Karpas-422 (cell line): ENCODE measurements at places on chromosomes 12 and 14. TPM values are rescaled to one million over a fixed set of nuclear protein-coding genes. Genes with fewer than 3 reads are reported as not detected.

DNA sequence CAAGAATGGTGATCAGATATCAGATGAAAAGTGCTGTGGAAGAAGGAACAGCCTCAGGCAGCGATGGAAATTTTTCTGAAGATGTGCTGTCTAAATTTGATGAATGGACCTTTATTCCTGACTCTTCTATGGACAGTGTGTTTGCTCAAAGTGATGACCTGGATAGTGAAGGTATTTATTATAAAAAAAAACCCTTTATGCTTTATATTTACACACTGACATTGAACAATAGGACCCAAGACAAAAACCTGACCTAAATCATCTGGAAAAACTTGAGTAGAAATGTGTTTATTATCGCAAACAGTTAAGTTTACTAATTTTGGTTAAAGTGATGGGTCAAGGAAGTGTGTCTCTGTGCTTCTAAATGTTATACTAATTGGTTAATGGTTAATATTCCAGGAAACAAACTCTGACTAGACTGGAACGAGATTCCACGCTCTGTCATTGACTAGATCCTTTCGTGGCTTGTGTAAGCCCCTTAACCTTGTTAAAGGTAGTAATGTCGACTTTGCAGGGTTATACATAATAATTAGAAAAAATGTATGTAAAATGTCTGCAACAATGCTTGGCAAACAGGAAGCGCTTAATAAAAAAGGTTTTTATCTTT lies 62.7 kb downstream of the LRRK2 start:
- no peak for DNase-seq

GRCh38 chr12:27535318-27535717 lies 11.3 kb downstream of the PPFIBP1 start:
- DNase-seq, result no peak

FRMD6 gene
- total RNA-seq, result 0.37 and 1.1 TPM in 2 replicates

GRCh38 chr12:75526655-75527511 lies 15.5 kb upstream of the KRR1 start:
- peak; percentile 89 for DNase-seq

KRT80 gene
- not detected in 2 replicates for total RNA-seq

C12orf50 gene
- 0.18 TPM in 1 of 2 replicates, not detected in the other for total RNA-seq

DNA sequence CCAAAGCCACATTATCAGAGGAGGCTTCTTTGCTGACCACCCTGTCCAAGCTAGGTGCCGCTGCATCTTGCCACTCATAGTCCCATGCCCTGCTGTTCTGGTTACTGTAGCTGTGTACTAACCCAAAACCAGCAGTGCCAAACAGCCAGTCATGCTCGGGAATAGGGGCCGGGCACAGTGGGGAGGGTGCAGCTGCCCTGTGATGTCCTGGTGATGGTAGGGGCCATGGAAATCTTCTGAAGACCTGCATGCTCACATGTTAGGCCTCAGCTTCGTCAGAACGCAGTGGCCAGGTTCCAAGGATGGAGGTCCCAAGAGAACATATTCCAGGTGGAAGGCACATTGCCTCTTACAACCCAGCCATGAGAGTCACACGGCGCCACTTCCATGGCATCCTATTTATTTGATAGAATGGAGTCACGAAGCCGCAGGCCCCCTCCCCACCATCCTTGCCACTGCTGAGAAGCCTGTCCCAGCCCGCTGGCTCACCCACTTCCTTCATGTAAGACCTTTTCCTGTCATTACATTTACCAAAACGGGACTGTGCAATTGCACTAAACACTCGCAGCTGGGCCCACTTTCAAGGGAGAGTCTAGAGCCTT lies 48.5 kb downstream of the FAM222A start:
- no peak for DNase-seq

COX8C gene
- total RNA-seq, result not detected in 2 replicates

GRCh38 chr12:92987846-92988621 lies 58.9 kb upstream of the EEA1 start:
- peak; percentile 80 for DNase-seq

DNA sequence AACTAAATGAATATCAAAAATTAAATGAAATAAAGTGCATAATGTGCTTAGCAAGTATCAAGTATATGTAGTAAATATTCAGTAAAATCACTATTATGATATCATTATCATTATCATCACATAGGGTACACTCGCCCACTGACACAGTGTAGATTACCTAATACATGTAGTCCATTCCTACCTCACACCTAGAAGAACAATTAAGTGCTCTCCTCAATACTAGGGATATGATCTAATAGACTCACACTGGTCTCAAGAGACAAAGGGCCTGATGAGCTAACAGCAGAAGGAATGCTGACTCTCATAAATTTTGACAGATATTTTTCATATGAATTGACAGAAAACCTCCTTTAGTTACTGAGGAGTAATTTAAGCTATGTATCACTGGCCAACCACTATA lies 29.1 kb downstream of the FSCB start:
- DNase-seq, result no peak

DNA sequence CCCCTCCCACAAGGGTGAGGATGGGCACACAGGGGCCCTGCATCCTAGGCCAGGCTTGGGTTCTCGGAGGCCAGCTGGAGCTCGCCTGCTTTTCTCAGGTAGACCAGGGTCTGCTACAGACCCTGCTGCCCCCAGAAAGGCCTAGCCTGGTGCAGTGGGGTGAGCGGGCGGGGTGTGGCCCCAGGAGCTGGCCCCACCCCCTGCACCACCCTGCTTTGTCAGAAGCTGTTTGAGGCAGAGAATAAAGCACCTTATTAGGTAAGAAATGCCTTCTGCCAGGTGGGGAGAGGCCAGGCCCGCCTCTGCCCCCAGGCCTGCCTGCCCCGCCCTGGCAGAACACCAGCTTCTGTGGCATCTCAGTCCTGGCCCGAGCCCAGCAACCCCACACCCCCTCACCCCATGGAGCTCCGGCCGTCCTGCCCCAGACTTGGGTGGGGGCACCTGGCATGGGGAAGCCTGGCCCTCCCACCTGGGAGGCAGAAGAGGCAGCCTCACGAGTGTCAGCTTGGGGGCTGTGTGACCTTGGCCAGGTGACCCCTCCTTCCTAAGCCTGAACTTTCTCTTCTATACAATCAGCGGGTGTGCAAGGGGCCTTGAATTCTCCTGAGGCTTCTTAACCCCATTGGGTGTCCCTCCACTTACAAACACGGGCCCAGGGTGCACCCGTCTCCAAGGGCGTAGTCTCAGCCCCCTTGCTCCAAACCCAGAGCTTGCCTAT lies 43.2 kb downstream of the KRT80 start:
- DNase-seq, result no peak
